ENCODE measurements at places on chromosomes 6 and 20.

DNA sequence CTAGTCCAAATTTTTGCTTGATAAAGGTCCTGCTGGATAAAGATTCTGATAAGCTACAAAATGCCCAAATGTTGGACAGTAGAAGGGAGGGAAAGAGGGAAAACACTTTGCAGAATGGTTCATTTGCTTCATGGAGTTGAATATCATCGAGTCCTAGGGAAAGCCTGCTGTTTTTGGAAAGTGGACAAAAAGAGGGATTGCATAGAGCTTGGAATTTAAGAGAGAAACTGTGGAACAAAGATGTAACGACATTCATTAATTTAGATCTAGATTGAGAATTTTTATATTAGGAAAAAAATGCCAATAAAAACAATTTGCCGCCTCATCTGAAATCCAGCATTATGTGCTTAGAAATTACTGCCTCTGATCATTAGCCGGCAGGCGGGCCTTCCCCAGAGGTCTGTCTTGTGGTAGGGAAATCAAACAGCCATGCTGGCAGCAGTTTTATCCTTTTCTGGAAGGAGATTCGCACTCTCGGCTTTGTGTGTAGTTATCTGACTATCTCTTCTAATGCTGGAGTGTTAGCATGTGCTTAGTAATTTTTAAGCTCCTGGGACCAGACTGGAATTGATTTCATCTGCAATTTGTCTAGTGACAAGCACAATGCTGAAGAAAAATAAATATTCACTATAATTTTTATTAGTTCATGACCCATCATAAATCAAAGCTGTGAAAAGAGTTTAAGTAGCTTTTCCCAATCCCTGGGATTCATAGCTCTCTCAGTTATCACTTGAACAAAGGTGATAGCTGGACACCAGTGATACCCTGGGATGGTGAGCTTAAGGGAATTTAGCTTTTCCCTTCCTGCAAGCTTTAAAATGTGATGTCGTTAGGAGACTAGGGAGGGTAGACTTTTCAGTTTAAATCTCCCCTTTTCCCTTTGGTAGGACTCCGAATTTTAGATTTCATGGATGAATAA is 329.5 kb downstream of the PRL start:
- DNase-seq, result no peak

DNA sequence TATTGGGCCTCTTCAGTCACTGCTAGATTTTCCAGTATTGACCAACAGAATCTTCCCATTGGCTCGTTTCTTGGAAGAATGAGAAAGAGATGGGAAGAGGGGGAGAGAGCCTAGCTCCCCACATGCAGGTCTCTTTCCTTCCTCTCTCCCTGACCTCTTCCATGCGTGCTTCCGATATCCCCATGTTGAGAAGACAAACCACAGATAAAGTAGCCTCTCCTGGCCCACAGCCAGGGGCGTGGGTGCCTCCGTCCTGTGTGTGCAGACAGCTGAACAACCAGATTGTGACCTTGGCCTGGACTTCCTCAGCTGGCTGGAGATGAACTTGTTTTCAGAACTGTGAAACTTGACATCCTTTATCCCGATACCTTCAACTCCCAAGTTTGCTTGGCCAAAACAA is 71.0 kb downstream of the EDN3 start:
- no peak for DNase-seq

DNA sequence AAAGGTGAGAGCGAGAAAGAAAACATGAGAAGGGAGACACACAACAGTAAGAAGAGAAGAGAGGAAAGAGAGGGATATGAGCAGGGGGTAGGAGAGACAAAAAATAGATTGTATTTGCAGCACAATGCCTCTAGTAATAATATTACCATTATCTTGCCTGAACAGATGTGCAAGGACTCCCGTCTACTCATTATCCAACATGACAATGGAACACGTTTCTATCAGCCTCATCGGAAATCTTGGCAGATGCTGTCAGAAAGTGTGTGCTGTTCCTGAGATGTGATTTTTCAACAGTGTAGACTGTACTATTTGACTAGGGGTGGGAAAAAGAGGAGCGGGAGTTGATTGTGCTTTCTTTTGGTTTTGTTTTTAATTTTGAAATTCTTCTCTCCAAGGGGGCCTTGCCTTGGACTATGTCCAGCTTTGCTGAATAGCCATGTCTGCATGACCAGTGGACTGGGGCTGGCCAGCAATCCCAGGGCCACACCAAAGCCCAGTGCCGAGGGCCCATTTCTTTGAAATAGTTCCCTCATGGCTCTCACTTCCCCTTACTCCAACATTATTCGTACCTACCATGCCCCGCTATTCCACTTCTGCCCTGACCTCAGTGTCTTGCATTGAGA is 11.3 kb upstream of the TRAM2 start:
- no peak for DNase-seq

DNA sequence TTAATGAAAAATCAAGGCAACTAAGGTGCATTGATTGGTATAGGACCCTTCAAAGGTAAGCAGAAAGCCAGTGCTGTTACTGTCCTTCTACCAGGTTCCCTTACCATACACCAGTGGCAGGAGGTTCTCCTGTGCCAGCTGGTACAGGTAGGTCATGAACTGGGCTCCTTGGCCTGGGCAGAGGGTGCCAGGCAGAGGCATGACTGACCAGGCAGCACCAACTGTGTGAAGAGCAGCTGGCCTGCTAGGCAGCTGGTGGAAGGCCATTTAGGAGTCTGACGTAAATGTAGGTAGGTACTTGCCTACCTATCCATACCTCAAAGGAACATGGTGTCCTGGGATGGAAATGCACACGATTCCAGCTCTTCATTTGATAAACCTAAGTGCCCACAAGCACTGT is 23.3 kb downstream of the PCNA start:
- DNase-seq, result no peak

DNA sequence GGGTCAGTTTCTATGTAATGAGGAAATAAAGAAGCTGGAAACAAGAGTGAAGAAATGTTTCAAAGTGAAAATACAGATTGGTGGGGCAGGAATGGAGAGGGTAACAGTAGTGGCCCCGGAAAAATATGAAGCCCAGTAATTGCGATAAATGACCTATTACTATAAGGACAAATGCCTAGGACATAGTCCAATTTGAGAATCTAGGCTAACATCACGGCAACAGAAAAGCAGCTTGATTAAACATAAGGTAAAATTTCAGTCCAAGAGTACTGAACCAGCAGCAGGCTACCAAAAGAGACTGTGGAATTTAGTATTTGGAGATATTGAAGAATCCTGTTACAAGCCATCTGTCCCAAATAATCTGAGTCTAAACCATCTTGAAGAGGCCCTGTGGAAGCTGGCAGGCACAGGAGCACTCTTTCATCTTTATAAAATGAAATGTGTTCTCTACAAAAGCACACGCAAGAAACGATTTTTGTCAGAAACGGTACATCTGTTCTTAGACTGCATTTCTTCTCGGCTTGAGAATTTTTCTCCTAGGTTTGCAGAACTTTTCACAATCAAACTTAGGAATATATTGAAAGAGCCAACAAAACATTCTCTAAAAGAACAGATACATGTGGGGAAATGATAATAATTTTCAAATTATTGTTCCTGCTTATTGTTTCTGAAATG is 49.3 kb downstream of the ELOVL5 start:
- DNase-seq, result no peak

- no peak for DNase-seq
These were observed 60.0 kb downstream of the SYCP2 start for GRCh38 chr20:59873409-59873808.

- no peak for DNase-seq
These were observed 5.2 kb downstream of the MAFB start for GRCh38 chr20:40683894-40684268.

DNA sequence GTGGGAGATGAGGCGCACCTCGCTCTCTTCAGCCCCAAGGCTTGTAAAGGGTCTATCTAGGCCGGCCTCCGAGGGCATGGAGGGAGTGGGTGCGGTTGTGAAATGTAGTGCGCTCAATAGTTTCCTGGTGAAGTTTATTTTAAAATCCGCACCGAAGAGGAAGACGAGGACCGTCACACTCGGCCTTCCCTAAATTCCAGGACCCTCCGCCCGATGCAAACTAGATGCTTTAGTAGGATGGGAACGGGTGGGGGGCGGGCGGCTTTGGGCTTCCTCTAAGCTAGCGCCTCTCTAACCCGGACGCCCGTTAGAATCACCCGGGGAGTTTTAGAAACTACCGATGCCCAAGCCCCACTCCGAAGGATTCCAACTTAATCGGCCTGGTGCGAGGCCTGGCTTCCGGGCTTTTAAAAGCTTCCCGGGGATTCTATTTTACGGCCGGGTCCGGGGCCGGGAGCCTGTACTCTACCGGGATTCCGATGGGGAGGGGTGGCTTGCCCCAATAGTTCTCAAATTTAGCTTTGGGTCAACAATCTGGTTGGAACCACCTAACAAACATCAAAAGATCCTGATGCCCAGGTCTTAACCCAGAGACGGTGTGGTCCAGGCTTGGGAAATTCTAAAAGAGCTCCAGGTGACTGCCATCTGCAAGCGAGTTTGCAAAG is 548 bp upstream of the BCAS4 start:
- no peak for DNase-seq

DNA sequence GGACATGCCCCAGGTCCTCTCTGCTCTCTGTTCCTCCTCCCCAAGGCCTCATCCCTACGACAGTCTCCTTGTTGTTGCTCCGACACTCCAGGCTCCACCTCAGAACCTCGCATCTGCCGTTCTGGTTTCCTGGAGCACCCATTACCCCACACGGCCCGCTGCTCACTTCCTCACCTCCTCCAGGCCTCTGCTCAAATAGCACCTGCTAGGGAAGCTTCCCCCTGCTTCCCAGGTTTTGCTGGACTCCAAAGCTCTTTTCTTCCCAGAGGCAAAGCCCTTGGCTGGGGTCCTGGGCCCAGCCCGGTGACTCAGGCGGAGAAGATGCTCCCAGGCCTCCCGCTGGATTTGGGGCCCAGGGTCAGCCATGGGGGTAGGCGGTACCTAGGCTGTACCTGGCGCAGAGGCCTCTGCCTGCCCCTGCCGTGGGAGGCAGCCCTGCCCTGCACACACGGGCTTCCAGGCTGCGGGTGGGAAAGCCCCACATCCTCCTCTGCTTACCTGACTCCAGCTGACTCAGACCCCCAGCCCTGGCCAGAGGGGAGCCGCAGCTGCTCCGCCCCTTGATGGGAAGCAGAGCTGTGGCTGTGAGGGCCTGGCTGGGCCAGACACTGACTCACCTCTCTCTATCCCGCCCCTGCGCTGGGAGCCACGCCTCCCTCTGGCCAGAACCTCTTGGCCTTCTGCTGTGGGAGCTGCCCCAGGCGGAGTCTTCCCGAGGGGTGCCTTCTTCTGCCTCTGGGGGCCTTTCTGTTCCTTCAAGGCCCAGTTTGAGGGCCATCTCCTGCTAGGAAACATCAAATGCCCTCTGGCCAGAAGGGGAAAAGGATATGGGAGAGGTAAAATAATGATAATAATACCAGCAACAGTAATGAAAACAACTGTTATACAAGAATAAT is 130.5 kb downstream of the CEBPB start:
- no peak for DNase-seq

- DNase-seq, result no peak
These were observed 63.0 kb upstream of the EYA2 start for GRCh38 chr20:46831633-46832011.

GRCh38 chr20:24149175-24149574 is 160.6 kb upstream of the GGTLC1 start:
- DNase-seq, result no peak

GRCh38 chr6:66900133-66901083 is 1193.4 kb upstream of the EYS start:
- DNase-seq, result no peak

- no peak for DNase-seq
These were observed 169.2 kb downstream of the SAMD5 start for GRCh38 chr6:147677647-147678046.

DNA sequence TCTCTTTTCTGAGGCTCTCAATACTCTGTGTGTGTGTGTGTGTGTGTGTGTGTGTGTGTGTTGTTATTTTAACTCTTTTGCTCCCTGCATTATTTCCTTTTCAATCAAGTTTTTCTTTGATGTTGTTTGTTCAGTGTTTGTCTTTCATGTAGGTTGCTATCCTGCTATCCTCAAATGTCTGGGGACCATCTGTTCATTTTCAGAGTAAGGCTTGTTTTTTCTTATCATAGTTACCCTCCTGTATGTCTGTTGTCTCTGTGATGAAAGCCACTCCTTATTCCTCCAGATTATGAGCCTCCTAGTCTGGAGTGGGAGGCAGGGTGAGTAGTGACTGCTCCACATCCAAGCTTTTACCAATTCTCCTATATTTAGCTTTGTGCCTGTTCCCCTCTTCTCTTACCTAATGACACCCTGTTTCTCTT is 9.2 kb downstream of the ENPP3 start:
- no peak for DNase-seq

DNA sequence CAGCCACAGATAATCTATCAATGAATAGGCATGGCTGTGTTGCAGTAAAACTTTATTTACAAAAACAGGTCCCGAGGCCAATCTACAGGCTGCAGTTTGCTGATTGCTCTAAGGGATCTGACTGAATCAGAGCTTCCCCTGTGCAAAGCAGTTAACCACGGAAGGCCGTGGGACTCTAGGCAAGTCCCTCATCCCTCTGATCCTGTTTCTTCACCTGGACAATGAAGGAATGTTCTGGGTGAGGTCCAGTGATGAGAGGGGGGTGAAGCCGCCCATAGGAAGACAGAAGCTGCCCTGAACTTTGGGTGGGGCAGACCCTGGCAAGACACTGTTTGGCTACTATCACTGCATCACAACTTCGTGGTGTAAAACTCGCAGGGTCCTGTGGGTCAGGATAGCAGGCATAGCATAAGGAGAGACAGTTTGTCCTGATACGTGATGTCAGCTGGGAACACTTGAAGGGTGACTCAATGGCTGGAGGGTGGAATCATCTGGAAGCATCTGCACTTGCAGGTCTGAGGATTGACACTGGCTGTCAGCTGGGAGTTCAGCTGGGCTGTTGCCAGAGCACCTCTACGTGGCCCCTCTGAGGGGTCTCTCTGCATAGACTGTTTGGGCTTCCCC is 33.3 kb upstream of the TGM2 start:
- DNase-seq, result no peak

Data from effector CD8-positive, alpha-beta T cell (primary cell).